ENCODE measurements at places on chromosomes 5 and 9.

DNA sequence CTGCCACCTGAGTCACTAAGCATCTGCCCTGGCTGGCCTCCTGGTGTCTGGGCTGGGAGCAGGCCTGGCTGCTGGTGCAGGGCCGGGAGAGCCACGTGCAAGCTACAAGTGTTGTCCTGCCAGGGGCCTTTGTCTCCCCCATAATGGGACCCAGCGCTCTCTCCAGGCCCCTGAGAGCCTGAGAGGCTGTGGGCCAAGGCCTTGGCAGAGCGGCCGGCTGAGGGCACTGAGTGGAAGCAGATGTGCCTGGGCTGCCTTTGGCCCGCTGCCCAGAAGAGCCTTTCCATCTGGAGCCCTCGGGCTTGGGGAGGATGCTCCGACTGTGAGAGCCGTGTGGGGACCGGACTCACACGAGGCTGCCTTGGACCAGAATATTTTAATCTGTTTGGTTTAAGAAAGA lies 185.5 kb downstream of the RGS3 start:
- DNase-seq, result peak; percentile 22

GRCh38 chr5:14167211-14167845 lies 24.2 kb downstream of the TRIO start:
- DNase-seq, result no peak

GRCh38 chr5:118701791-118702190 lies 286.6 kb downstream of the DTWD2 start:
- no peak for DNase-seq

GRCh38 chr5:76579166-76579937 lies 43.9 kb downstream of the F2RL2 start:
- DNase-seq, result no peak

- DNase-seq, result no peak
Observed at GRCh38 chr5:98783051-98783649, 9.7 kb downstream of the RGMB start.

DNA sequence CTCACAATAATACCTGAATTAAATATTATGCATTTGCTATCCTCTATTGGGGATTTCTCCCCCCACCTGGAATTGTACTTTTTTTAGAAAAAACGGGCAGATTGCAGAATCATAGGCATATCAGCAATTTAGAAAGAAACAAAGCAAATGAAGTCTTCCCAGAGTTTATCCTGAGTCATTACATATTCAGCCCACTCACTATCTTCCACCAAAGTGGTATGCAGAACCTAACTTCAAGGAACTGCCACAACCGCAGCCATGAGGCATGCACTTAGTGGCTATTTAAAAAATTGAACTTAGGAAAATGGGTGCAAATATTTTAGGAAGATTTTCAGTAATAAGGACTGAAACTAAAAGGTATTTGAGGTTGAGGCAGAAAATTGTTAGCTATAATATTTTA lies 48.6 kb downstream of the UBAP1 start:
- DNase-seq, result no peak

DNA sequence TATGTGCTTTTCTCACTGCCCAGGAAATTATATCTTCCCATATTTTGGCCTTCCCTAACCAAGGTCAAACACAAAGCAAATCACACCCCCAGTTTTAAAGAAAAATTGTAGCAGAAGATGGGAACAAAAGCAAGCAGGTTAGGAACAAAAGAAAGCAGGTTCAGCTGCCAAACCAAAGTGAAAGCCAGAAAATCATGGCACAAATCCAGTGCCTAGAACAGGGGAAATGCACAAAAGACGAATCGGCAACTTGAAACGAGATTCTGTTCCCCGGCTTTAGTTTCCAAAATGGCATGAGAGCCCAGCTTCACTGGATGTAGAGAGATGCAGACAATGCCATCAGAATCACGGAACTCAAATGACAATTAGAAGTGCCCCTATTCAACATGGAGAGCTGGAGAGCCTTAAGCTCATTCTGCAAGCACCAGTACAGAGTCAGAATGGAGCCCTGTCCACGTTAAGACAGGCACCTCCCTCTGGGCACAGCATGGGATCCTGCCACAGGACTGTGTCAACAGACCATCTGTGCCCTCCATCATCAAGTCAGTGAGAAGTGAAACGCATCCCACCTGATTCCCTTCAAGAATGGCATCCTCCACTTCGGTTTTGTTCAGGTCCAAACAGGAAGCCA lies 13.8 kb downstream of the DNAH5 start:
- DNase-seq, result no peak

DNA sequence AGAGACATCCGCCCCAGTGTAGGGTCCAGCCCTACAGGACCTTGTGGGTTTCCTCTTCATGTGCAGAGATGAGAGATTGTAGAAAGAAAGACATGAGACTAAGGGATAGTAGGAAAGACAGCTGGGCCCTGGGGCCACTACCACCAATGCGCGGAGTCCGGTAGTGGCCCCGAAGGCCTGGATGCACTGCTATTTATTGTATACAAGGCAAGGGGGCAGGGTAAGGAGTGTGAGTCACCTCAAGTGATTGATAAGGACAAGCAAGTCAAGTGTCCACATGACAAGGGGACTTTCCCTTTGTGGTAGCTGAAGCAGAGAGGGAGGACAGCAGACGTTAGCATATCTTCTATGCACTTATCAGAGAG lies 6.2 kb upstream of the TMEM141 start:
- DNase-seq, result peak; percentile 73
